ENCODE measurements at places on chromosomes 5 and 9.
A peak's percentile ranks its signal among the peaks of the same experiment; 100 is the strongest.

DNA sequence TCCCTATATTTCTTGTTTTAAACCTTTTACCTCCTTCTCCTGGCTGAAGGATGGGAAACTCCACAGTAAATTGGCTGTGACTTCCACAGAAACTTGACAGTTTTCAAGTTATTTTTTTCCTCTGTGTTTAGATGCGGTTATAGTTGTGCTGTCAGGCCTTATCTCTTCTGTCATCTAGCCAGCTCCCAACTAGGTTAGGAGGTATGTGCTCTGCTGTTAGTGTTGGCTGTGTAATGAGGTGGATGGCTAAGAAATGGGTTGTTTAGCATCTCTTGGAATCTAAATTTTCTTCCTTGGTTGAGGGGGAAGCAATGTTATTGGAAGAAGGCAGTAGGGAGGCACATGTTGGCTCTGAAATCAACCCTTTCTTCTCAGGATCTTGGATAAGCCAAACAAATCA is 149.9 kb upstream of the RUSC2 start:
- DNase-seq = no peak

GRCh38 chr5:148511810-148512347 is 128.1 kb downstream of the FBXO38 start:
- DNase-seq = no peak

GRCh38 chr5:308672-309271 is 12.7 kb upstream of the AHRR start:
- peak; percentile 86 for DNase-seq

GRCh38 chr9:128091144-128091543 is 23.1 kb downstream of the SLC25A25 start:
- DNase-seq = no peak

GRCh38 chr9:125407974-125408900 is 146.6 kb downstream of the GAPVD1 start:
- DNase-seq = peak; percentile 85

DNA sequence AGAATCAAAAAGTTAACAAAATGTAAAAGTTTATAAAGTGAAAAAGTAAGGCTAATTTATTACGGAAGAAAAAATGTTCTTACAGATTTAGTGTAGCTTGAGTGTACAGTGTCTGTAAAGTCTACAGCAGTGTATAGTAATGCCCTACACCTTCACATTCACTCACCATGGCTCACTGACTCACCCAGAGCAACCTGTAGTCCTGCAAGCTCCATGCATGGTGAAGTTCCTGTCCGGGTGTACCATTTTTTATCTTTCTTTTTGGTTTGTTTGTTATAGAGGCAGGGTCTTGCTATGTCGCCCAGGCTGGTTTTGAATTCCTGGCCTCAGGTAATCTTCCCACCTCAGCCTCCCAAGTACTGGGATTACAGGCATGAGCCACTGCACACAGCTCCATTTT is 93.6 kb downstream of the MED27 start:
- DNase-seq = no peak

- DNase-seq = no peak
These were observed 56.7 kb upstream of the EQTN start for GRCh38 chr9:27353474-27354229.

DNA sequence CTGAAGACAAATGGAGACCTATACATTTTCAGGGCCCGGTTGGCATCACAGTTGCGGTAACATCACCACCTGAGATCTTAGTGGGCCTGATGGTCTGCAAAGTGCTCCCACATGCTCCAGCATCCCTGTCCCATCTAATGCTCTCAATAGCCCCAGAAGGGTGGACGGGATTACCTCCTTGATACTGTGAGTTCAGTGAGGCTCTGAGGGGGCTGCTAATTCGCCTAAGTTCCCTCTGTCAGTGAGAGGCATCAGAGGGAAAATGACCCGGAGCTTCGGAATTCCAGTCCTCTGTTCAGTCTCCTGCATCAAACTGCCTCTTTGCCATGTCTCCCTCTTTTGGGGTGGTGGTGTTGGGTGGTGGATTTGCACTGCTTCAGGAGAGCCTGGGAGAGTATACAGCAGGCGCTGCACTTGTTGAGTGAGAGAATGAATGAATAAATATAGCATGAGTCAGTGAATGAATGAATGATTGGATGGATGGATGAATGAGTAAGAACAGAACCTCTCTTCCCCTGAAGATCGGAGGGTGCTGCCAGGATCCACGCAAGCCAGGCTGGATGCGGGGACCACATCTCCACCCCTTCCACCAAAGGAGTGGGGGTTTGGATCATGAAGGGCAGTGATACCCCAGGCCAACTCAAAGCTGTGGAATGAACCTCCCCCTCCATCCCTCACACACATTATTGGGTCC is 141.0 kb downstream of the GABBR2 start:
- no peak for DNase-seq

DNA sequence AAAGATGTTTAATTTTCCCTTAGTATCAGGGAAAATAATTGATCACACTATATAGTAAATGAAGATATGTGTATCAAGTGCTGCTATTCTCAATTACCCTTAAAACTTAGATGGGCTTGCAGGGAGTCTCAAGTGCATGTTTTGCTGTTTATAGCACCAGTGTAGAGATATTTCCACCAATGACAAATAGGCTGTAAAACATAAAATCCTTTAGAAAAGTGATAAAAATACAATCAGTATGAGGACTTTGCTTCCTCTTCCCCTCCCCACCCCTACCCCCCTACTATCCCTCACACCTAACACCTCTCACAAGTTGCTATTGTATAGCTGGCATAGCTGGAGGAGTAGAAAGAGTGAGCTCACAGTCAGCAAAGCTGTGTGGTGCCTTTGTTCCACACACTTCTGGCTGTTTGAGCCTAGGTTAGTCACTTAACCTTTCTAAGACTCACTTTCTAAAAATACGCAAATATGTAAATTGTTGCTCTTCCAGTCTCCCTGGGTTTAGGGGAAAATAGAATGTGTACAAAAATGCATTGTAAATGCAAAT is 93.1 kb downstream of the PDE4D start:
- DNase-seq = no peak

DNA sequence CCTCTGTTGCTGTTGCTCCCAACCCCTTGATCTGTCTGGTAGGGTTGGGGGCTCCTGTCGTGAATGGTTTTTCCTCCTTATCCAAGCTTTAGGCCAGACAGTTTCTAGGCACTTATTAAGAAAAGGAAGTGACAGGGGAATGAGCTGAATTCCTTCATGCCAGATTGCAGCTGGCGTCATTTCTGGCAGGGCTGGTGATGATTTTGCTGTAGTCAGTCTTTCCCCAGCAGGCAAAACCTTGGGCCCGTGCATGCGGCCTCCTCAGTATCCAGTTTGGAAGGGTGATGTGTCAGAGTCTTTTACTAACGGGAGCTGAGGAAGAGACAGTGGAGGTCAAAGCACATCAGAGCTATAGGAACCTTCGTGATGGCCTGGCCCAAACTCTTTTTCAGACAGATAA is 58.8 kb downstream of the COL27A1 start:
- no peak for DNase-seq

DNA sequence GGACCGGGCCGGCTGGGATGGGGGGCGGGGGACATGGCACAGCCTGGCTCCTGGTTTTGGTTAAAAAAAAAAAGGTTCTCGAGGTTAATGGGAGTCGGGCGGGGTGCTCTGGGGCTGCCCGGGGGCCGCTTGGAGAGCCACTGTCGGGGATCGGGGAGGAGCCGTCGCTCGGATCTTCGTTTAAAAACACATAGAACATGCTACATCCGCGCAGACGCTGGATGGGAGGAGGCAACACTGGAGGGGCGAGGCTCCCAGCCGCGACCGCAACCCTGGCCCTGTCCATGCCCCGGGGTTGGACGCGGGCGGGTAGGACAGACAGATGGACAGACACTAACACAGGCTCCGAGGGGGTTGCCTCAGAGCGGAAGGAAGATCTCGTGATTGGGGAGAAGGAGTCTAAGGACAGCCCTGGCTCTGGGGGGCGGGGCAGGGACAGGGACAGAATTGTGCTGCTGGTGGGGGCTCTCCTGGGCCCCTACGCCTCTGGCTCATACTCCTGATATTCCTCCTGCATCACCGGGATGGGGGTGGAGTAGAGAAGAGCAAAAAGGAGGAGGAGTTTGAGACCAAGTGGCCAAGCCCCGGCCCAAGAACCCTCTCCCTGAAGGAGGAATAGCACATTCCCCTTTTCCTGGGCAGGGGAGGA is 9.9 kb downstream of the SNCB start:
- no peak for DNase-seq

- no peak for DNase-seq
These were observed 5.8 kb upstream of the SNAPC3 start for GRCh38 chr9:15416880-15417279.

- no peak for DNase-seq
These were observed 146.3 kb downstream of the DMAC1 start for GRCh38 chr9:7653262-7653661.

DNA sequence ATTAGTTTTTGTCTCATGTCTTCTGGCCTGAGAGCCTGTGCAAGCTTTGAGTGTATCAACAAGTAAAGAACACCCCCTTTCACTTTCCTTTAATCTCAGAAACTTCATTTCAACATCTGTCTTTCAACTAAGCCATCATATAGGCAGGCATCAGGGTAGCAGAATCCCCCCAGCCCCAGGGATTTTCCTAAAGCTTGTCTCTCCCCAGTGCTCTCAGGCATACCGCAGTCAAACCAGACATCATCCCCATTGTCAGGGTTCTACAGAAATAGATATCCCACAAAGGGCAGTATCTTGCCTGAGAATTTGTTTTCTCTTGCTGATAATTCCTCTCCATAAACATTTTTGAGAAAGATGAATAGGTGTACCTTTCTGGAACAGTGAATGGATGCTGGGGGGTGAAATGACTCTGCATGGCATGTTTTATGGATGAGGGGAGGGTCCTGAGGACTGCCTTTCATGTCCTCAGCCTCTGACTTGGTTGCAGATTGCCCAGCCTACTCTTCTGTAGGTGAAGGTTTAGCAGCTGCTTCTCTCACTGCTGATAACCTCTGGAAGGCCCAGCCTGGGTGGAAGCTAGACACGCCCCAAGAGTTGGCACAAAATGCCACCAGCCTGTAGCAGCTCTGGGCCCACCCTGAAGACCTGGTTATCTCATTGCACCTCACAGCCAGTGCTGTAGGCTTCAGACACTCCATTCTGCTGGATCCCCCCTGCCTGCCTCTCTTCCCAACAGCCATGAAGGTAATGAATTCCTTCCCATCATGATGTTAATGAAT is 20.5 kb upstream of the SHB start:
- no peak for DNase-seq

- no peak for DNase-seq
These were observed 40.1 kb downstream of the TGFBR1 start for GRCh38 chr9:99144966-99145365.

DNA sequence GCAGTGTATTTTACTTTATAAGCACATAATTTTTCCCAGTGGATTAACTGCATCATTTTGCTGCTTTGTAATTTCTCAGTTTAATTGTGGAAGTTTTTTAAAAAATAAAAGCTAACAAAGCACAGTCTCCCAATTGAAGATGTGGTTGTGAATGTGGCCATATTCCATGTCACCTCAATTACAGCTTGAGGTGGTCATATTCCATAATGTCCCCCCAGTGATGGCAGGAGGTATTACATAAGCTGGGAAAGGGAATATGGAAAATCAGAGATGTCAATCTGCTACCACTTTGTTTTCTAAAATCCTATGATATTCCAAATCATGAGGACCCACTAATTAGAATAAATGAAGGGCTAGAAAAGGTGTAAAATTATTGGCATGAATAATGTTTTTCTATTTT is 1672.0 kb upstream of the CDH9 start:
- peak; percentile 5 for DNase-seq

DNA sequence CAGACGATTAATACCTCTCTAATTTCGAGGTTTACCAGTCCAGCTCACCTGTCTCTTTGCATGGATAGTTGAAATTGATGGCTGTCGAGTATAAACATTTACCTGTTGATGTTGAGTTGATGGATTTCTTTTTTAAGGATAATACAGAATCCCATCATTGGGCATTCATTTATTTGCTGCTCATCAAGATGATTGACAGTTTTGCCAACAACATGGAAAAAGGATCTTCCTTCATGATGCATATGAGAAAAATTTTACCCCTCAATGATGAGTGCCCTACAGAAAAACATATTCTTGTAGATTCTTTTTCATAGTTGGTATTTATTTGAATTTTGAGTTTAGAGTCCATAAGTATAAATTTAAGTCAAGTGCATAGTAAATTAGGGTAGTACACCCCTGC is 59.2 kb downstream of the ZCCHC7 start:
- no peak for DNase-seq

DNA sequence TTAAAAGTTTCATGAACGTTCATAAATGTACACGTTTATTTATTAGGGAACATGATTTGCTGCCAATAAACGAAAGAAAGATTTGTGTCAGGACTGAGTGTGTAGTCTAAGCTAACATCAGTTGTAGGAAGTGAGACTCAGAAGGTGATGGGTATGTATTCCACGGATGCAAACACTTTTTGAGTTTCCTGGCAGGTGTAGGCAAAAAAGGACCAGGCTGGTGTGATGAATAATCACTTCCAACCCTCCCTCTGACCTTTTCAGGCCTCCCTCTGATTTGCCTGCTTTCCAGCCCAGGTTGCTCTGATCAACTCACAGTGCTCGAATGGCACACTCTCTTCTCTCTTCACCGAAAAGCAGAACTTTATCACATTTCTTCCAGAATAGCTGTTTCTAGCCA is 51.8 kb downstream of the BASP1 start:
- no peak for DNase-seq

Data from urothelium cell line (cell line).